G401 (cell line): ENCODE measurements at places on chromosomes 1 and 21. TPM values are rescaled to one million over a fixed set of nuclear protein-coding genes. Genes with fewer than 3 reads are reported as not detected.

GRCh38 chr21:31201548-31201947 is 142.5 kb downstream of the TIAM1 start:
- no peak for DNase-seq

GRCh38 chr1:229479660-229480399 is 28.3 kb downstream of the NUP133 start:
- no peak for DNase-seq

DNA sequence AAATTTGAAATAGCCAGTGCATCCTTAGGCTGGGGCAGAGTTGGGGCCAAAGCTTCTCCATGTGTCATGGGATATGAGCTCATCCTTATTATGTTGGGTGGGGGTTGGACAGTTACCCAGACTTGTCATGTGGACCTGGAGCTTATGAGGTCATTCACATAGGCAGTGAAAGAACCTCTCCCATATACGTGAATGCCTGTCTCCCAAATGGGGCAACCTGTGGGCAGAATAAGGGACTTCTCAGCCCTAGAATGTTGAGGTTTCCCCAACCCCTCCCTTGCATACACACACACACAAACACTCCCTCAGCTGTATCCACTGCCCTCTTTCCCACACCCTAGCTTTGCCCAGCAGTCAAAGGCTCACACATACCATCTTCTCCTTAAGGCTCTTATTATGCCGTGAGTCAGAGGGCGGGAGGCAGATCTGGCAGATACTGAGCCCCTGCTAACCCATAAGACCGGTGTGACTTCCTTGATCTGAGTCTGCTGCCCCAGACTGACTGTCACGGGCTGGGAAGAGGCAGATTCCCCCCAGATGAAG is 2.3 kb upstream of the IVL start:
- DNase-seq, result no peak

DNA sequence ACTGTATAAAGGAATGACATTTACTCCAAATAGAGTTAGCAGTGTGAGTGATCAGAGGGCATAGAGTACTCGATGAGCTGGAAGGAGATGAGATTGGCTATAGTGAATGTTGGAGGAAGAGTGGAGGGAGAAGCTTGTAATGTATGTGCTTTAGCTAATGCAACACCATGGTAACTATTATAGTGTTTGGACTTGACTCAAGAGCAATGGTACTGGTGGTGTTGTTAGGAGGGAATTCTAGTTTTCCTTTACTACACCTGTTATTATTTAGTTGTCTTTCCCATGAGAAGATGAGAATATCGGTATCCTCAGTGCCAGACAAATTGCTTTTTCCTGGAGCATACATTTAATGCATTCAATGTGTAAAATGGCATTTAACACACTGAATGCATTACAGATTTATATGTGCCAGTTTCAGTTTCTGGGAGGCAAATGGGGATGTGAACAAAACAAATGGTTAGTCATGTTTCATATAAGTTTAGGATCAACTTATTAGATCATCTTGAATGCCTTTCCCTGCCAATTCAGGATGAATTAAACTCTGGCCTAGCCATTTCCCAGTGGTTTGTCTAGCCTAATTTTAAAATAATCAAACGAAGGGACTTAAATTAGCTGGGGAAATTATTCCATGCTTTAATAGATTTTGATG is 291.1 kb upstream of the ADAMTS5 start:
- no peak for DNase-seq

DNA sequence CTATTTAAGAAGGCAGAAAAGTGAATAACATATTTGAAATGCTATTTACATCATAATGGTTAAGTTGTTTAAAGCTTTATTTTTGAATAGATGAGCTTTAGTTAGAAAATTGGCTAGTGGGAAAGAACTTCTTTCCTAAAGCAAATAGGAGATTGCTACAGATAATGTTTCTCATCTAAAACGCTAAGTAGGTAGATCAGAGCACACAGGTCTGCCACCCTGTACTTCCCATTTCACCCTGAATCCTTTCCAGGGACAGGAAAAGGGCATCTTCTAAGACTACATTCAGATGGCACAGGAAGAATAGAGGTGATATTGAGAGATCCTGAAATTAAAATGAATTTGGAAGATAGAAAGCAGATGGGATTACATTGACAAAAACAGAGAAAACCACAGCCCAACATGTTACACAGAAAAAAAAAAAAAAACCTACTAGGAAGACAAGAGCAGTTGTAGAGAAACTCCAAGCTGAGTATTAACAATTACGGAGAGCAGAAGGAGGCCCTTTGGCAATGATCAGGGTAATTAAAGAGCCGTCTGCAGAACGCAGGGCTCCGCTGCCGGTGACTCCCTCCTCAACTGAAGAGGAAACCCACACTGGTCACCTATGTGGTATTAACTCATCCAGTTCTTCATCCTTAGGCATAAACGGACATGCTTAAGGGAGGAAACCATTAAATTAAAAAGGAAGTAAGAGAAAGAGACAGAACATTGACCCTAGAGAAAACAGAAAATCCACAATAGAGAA is 53.6 kb upstream of the MAP10 start:
- DNase-seq, result peak; percentile 5

DNA sequence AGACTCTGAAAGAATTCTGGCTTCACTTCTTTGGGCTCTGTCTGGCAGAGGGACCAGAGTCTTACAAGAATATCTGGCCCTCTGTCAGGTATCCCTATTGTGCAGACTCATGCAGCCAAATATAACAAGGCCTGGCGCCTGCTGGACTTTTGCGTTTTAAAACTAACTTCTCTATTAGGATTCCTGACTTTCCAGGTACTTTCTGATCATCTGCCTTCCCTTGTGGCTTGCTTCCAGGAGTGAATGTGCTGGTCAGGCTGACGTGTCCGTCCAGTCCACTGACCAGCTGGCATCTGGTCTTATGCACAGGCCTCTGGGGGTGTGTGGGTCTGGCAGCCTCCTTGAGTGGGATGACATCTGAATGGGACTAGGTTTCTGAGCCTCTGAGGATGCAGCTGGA is 8.6 kb upstream of the RAB29 start:
- peak; percentile 54 for DNase-seq

- no peak for DNase-seq
Measured at GRCh38 chr21:26782747-26783146, 62.5 kb downstream of the ADAMTS1 start.

DNA sequence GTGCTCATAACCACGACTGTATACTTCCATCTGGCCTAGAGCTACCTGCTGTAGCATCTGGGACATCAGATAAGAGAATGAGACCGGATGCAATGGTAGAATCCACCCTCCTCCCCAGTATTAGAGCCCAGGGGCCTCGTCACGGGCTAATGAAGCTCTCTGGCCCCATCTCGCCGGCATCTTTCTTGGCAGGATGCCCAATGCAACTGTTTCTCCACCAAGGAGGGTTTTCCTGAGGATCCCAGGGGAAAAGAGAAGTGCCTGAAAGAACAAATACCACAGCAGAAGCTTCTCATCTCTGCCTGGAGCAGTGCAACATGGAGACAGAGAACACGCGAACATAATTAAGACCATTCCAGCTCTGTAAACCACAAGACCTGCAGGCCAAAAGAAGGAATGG is 80.0 kb downstream of the VWA5B1 start:
- no peak for DNase-seq

DNA sequence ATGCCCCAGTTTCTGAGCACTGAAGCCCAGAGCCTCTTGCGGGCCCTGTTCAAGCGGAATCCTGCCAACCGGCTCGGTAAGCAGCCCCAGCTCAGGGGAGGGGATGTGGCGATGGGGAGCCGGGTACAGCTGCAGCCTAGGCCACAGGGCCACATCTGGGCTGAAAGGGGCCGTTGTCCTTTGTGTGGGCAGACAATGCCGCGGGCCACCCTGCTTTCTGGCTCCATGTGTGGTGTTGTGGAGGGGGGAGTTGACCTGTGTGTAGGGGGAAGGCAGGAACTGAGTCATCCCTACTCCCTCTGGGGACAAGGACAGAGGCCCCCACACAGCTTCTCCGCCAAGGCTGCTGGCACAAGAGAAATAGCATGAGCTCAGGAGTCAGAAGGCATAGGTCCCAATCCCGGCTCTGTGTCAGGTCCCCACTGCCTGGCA is 26.0 kb downstream of the RPS6KA1 start:
- no peak for DNase-seq

MATN1 gene
- 1.2 TPM in 1 of 2 replicates, not detected in the other for total RNA-seq

LRRC38 gene
- not detected in 2 replicates for total RNA-seq

KIF26B gene
- total RNA-seq, result 9.8 and 10.5 TPM in 2 replicates
